Neural progenitor cell (in vitro differentiated cells): ENCODE measurements at places on chromosomes 5 and 9. TPM values are rescaled to one million over a fixed set of nuclear protein-coding genes. Genes with fewer than 3 reads are reported as not detected.

PTPN3 gene
- total RNA-seq, result 2.2 and 2.4 TPM in 2 replicates

SPAAR gene
- 0.22 TPM in 1 of 2 replicates, not detected in the other for total RNA-seq

RAI14 gene
- total RNA-seq, result 47.9 and 54.6 TPM in 2 replicates

MLANA gene
- total RNA-seq, result not detected in 2 replicates

TRIM36 gene
- total RNA-seq, result 31.2 and 42.6 TPM in 2 replicates
